Activated T-helper 17 cell treated with anti-CD3 and anti-CD28 coated beads, Interleukin-2, amount 50 U/mL, for 72 hours (primary cell): ENCODE measurements at places on chromosomes 2 and 18. TPM values are rescaled to one million over a fixed set of nuclear protein-coding genes. Genes with fewer than 3 reads are reported as not detected.

C2orf15 gene
- 1.9 TPM for total RNA-seq

UGT1A7 gene
- total RNA-seq, result not detected

DNA sequence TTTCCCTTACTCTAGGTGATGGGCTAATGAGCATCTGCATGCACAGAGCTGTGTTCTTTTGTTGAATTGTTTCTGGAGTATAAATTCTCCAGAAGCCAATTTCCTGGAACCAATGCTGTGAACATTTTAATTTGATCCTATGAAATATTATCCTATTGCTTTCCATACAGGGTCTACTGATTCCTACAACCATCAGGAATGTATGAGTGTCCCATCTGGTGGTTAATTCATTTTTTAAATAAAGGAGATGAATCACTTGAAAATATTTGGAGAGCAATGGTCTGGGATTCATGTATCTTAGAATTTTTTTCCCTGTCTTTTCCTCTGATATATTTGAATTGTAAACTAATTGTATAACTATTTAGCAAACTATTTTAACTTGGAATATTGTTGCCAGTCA, 14.0 kb downstream of the KIF5C start:
- H3K4me1 ChIP-seq, result peaks cover 13% of the 10 kb centered on the region
- no peaks in the 10 kb centered on the region for H3K36me3 ChIP-seq
- ATAC-seq, result no peak
- no peak overlapping the region for H3K27ac ChIP-seq
- no peaks in the 10 kb centered on the region for H3K27me3 ChIP-seq

GRCh38 chr2:165436559-165436958, 32.9 kb upstream of the CSRNP3 start:
- no peaks in the 10 kb centered on the region for H3K36me3 ChIP-seq
- H3K4me3 ChIP-seq, result no peak overlapping the region
- no peak for ATAC-seq
- H3K27ac ChIP-seq, result no peak overlapping the region

OXER1 gene
- total RNA-seq, result 0.13 TPM
